ENCODE measurements at places on chromosomes 6 and 20. TPM values are rescaled to one million over a fixed set of nuclear protein-coding genes. Genes with fewer than 3 reads are reported as not detected.

Gene SSTR4
- not detected for total RNA-seq

Gene PAX1
- total RNA-seq: not detected

Gene SRC
- 26.9 TPM for total RNA-seq

Gene C6orf118
- not detected for total RNA-seq

Gene THEMIS
- total RNA-seq: 0.26 TPM

Gene ULBP1
- total RNA-seq: 0.16 TPM

Gene E2F1
- 6.6 TPM for total RNA-seq

Gene OPRL1
- total RNA-seq: 1.1 TPM

Gene MTG2
- total RNA-seq: 10.3 TPM

Gene TCP11
- 0.37 TPM for total RNA-seq

Data from urinary bladder (tissue), 4 donors.